Occipital lobe (tissue), 3 donors: ENCODE measurements at places on chromosomes 6 and 20. TPM values are rescaled to one million over a fixed set of nuclear protein-coding genes. Genes with fewer than 3 reads are reported as not detected.
A peak's percentile ranks its signal among the peaks of the same experiment; 100 is the strongest.

DNA sequence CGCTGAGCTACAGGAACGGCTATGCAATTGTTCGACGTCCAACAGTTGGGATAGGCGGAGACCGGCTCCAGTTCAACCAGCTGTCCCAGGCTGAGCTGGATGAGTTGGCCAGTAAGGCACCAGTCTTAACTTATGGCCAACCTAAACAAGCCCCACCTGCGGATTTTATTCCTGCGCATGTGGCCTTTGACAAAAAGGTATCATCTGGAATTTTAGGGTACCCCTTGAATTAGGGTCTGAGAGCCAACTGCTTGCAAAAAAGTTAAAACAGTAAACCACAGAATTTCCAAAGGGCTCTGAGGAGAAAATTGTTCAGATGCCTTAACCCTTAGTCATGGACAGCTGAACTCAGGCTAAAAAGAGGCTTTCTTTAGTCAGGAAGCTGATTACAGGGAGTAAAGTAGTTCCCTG lies 3.8 kb downstream of the EFHC1 start:
- no peak for DNase-seq

- DNase-seq: no peak
Measured at GRCh38 chr20:53294804-53295203, 298.8 kb downstream of the ZNF217 start.

Gene MRAP2
- total RNA-seq: 6.2 TPM

DNA sequence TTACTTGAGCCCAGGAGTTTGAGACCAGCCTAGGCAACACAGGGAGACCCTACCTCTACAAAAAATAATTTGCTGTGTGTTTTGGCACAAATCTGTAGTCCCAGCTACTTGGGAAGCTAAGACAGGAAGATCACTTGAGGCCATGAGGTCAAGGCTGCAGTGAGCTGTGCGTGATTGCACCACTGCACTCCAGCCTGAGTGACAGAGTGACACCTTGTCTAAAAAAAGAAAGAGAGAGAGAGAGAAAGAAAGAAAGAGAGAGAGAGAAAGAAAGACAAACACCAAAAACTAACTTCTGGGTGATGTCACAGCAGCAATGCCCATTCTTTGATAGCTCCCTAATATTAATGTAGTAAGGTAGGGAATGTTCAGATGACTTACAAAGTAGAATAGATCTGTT lies 20.4 kb downstream of the USP49 start:
- DNase-seq: no peak

DNA sequence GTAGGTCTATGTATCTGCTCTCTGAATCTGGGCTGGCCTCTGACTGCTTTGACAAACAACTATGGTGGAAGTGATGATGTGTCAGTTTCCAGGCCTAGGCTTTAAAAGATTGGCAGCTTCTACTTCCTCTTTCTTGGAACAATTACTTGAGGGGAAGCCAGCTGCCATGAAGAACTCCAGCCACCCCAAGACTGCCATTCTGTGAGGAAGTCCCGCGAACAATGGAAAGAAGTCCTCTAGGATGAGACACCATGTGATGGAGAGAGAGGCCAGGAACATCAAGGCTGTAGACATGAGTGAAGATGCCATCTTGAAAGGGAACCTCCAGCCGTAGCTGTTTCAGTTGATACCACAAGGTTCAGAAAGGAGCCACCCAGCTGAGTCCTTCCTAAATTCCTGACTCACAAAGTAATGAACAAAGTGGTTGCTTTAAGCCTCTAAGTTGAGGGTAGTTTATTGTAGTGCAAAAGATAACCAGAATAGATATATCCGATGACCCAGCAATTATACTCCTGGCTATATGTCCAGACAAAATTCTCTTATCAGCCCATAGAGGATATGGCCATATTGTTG lies 15.3 kb upstream of the TCF15 start:
- no peak for DNase-seq

- DNase-seq: no peak
Measured at GRCh38 chr6:14337152-14337551, 219.6 kb downstream of the CD83 start.

- DNase-seq: no peak
Measured at GRCh38 chr6:30378290-30378937, 33.5 kb downstream of the RPP21 start.

GRCh38 chr6:71584712-71585436 lies 296.3 kb downstream of the OGFRL1 start:
- no peak for DNase-seq

Gene NR2E1
- 9.8 TPM for total RNA-seq

DNA sequence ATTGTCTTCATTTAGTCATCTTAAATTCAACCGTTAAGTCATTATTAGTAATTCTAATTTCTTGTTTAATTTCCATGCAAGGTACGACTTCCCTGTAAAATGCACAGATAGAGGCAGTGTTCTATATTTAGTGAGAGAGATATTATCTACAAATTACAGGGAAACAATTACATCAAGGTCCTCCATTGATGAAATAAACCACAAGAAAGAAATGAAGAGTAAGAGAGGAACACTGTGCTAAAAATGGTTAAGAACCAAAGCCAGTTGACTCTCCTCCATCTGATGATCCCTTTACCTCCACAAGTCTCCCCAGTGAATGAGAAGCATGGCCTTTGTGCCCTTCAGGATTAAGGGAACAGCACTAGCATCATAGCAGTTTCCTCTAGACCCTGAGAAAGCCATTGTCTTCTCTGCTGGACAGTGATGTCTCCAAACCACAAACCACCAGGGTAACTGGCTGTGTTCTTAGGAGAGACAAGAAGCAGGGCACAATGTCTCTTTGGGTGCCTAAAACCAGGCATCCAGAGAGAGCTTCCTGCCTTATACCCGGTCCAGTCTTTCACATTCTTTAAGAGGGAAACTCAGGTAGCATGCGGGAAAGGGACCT lies 38.1 kb downstream of the IRF4 start:
- DNase-seq: no peak

- DNase-seq: no peak
Measured at GRCh38 chr20:9323622-9324021, 190.8 kb upstream of the LAMP5 start.

- no peak for DNase-seq
Measured at GRCh38 chr6:81786150-81786549, 33.7 kb upstream of the TENT5A start.

DNA sequence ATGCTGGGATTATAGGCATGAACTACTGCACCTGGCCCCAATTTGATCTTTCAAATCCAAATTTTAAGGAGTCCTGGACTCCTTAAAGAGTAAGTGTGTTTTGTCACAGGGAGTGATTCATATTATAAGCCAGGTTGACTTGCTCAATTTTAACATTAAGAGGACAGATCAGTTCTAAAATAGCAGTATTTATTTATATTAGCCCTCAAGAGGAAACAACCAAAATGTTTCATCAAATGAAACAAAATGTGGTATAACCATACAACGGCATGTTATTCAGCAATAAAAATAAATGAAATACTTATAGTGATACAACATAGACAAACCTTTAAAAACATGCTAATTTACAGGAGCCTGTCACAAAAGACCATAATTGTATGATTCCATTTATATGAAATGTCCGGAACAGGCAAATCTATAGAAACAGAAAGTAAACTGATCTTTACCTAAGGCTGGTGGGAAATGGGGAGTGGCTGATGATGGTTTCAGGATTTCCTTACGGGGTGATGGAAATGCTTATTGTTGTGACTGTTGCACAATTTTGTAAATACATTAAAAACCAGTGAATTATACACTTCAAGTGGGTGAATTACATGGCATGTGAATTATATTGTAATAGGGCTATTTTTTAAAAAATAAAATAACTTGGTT lies 637.4 kb downstream of the MMUT start:
- no peak for DNase-seq

DNA sequence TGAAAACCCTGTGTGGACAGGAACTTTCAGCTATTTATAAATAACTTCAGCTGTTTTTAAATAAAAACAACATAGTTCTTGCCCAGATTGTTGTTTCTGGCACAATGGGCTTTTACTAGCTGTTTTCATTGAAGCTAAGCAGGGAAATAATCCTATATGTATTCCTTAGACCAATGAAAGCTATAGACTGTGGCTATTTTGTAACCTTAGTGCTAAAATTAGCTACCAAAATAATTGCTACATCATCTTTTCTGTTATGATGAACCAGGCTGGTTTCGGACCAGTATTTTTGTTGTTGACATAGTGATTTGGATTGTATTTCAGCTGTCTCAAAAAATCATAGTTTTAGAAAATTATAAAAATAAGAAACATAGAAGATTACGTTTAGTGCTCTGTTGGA lies 13.7 kb downstream of the PHF3 start:
- no peak for DNase-seq

DNA sequence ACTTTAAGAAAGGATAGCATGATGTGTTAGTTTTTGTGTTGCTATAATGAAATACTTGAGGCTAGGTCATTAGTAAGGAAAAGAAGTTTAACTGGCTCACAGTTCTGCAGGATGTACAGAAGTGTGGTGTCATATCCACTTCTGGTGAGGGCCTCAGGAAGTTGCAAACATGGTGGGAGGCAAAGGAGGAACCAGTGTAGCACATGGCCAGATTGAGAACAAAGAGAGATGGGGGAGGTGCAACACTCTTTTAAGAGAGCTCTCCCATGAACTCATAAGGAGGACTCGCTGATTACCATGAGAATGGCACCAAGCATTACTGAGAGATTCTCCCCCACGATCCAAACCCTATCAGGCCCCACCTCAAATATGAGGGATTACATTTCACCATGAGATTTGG lies 265.4 kb downstream of the RIMS1 start:
- DNase-seq: no peak

DNA sequence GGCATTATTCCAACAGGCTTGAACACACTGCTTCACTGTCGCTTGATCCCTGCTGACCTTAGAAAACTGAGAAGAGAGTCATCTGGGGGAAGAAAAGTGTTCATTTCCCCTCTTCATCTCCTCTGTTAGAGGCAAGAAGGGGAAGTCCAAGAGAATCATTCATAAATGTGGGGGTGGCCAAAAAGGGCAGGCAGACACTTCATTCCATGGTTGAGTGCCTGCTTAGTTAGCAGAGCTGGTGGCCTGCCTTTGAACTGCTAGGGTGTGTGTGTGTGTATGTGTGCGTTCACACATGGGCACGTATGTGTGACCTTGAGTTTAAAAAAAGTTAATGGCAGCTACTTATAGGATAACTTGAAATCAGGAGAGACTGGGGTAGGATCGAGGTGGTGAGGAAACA lies 39.4 kb upstream of the RFPL4B start:
- DNase-seq: no peak

DNA sequence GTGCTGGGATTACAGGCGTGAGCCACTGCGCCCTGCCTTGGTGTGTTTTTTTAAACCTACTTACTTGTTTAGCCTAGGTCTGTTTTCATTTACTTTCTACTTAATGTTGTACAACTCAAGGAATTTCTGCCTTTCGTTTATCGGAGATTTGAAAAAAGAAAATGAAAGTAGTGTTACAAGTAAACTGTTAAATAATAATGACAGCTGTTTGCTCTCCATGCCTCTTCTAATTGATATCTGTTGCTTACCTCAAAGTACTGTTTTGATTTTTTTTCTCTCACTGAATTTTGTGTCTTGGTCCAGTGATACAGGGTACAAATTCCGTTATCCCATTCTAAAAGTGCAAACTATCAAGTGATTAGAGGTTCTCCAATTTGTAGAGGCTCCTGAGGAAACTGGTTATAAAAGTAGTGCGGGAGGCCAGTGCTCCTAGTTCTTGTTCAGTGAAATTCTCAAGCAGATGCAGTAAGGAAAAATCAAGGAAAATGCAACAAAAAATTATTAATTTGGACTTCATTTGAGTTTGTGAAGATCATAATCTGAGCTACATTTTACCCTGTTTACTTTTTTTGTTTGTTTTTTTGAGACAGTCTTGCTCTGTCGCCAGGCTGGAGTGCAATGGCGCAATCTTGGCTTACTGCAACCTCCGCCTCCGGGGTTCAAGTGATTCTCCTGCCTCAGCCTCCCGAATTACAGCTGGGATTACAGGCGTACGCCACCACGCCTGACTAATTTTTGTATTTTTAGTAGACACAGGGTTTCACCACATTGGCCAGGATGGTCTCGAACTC lies 2.2 kb downstream of the UBR2 start:
- DNase-seq: no peak

DNA sequence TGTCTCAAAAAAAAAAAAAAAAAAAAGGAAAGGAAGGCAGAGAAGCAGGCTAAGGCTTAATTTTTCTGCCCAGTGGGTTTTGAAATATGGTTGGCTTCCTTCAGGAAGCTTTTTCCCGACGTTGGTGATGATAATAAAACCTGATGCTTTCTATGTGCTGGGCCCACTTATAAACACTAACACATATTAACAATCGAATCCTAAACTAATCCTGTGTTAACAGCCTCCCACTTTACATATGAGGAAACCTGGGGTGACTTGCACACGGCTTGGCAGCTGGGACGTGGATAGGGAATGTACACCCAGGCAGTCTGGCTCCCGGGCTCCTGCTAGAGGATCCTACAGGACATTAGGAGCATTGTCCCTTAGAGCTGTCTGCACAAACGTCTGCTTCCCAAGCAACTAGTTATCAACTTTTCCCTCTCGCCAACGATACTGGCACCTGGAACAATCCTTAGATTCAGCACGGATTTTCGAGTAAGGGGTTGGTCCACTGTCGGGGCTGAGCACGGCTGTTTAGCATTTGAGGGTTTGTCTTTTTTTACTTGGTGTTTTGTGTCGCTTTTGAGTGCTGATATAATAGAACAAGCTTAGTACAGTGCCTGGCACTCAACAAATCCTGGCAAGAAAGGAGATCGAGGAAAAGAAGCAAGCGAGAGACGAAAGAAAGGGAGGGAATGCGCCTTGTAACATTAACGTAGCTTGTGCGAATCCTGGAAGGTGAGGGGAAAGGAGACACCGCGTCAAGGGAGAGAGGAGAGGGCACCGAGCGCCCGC lies 622 bp upstream of the KIZ start:
- peak; percentile 32 for DNase-seq

Gene CFAP61
- 3.1 TPM for total RNA-seq

- no peak for DNase-seq
Measured at GRCh38 chr6:105603788-105604586, 201.1 kb upstream of the PREP start.

- DNase-seq: no peak
Measured at GRCh38 chr20:57414867-57415592, 23.8 kb downstream of the RBM38 start.

DNA sequence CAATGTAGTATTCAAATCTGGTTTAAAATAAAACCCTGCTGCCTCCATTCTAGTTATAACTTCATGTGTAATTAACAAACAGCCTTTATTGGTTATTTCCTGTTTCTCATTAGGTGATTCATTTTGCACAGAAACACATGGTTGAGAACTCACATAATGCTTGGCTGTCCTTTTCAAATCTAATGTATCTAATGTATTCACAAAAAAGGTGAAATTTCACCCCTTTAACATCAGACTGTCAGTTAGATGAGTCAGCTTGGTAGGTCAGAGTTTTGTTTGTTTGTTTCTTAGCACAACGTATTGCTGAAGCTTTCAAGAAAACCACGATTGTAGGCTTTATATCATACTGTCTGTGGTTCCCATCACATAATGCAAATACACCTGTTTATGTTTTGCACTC lies 78.7 kb upstream of the TMEM30A start:
- no peak for DNase-seq

Gene TCP11
- total RNA-seq: 0.31 TPM

Gene FRS3
- 6.7 TPM for total RNA-seq
